CD4-positive, alpha-beta T cell (primary cell): ENCODE measurements at places on chromosomes 5 and 9.

- DNase-seq: no peak
Measured at GRCh38 chr9:121656941-121657470, 5.6 kb downstream of the DAB2IP start.

GRCh38 chr9:131814707-131815106 lies 74.8 kb upstream of the RAPGEF1 start:
- no peak for DNase-seq

GRCh38 chr9:3662671-3663070 lies 136.9 kb upstream of the RFX3 start:
- no peak for DNase-seq

GRCh38 chr5:112339761-112340160 lies 79.3 kb downstream of the EPB41L4A start:
- DNase-seq: no peak

- no peak for DNase-seq
Measured at GRCh38 chr9:38761339-38761738, 41.4 kb upstream of the FAM240B start.

- no peak for DNase-seq
Measured at GRCh38 chr9:118295413-118295812, 591.2 kb downstream of the TLR4 start.

DNA sequence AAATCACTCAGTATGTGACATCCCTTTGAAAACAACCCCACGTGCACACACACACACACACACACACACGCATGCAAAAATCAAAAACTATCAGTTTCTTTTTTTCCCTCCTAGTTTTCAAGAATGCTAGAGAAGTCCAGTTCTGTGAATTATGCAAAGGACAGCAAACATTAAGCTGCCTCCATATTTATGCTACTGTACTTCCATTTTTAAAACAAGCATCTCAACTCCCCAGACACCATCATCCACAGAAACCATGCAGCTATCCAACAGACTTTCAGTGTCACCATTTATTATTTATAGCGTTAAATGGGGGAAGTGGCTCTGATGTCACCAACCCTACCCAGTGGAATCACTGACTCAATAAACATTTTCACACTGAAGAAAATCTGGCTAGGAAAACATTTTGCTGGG lies 1.6 kb downstream of the FBXW11 start:
- no peak for DNase-seq

DNA sequence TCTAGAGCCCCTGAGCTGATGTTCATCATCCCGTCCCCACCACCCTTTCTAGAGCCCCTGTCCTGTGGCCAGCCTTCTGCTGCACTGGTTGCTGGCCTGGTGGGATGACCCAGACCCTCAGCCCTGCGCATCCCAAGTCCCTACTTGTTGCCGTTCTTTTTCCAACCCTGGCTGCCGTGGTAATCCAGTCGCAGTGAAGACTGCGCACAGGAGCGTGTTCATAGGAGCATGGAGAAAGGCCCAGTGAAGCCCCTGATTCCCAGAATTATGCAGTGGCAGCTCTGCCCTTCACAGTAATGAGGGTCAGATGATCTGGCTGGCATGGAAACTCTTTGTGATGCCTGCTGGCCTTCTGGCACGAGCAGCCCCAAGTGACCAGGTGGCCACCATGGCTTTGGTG lies 183.3 kb downstream of the CACNA1B start:
- DNase-seq: no peak

DNA sequence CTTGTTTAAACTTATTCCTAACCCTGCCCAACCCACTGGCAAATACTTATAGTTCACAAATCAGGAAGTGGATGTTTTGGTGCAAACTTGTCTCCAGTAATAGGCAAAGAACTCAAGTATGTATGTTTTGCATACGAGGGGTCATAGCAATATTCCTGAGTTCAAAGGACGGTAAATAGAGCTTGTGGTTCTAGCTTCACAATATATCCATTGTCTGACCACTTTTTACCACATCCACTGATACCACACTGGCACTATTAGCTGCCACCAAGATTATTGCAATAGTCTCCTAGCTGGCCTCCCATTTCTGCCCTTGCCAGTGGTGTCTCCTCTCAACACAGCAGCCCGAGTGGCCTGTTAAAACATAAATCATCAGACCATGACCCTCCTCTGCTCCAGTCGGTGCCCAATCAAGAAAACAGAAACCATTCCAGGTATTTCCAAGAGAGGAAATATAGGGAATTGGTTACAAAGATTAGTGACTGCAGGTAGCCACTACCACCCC lies 17.0 kb downstream of the GRXCR2 start:
- no peak for DNase-seq

DNA sequence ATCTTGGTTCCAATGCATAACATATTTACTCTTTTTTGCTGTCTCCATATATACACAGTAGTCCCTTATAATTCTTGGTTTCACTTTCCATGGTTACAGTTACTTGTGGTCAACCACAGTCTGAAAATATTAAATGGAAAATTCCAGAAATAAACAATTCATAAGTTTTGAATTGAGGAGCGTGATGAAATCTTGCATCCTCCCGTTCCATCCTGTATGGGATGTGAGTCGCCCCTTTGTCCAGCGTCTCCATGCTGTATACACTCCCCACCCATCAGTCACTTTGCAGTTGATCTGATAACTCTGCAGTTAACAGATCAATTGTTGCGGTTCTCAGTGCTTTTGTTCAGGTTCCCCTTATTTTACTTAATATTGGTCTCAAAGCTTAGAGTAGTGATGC lies 11.5 kb upstream of the FAF2 start:
- no peak for DNase-seq

GRCh38 chr5:172760959-172761358 lies 10.0 kb downstream of the DUSP1 start:
- no peak for DNase-seq

DNA sequence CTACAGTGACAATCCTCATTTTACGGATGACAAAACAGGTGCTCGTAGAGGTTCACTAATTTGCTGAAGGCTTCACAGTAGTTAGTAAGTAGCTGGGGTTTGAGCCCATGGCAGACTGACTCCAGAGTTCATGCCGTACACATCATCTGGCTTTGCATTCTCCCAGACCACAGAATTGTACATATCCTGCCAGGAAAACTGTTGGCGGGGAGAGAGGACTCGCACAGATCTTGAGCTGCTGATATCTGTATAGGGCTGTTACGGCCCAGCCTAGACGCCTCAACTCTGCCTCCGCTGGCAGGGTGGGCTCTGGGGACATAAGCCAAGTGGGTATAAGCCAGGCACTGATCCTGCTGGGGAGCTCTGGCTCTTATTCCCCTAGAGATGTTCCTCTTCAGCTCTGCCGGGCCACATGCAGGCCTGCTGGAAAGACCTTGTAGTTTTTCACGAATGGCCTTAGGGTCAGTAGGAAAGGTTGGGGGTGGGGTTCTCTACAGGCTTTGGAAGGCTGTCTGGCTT lies 16.3 kb downstream of the LARP1 start:
- no peak for DNase-seq

- DNase-seq: no peak
Measured at GRCh38 chr5:4625206-4625896, 514.8 kb upstream of the ADAMTS16 start.

- no peak for DNase-seq
Measured at GRCh38 chr5:69090158-69090557, 3.7 kb upstream of the SLC30A5 start.

DNA sequence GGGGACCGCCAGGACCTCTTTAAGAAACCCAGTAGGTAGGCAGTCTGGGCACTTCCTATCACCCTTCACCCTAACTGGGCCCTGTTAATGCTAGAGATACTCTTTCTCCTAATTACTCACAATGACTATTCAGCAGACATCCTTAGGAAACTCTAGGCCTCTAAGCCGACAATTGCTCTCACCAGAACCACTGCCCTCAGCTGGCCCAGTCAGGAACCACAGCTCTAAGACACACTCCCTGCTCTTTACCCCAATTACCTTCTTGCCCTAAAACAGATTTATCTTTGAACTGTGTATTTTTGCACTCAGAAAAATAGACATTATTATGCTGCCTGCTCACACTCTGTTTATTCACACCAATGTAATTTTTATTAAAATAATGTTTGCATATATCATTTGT lies 432.6 kb upstream of the SLC30A5 start:
- no peak for DNase-seq

DNA sequence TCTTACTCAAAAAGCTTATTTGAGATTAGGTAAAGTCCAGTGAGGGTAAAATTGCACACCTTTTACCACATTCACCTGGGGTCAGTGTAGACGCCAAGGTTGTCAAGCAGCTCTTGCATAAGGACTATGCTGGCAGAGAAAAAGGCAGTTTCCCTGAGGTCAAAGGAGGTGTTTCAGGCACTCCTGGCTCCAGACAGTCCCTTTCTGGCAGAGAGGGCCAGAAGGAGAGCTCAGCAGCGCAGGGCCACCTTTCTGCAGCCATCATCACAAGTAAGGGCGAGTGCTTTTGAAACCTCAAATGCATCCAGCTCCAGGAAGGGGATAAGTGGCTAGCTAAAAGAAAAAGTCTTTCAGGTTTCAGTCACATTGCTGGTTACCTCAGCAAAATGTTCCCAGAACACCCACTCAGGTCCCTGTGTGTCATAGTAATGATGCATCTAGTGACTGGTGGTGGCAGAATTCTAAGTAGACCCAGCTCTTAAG lies 16.7 kb upstream of the IL13 start:
- no peak for DNase-seq

DNA sequence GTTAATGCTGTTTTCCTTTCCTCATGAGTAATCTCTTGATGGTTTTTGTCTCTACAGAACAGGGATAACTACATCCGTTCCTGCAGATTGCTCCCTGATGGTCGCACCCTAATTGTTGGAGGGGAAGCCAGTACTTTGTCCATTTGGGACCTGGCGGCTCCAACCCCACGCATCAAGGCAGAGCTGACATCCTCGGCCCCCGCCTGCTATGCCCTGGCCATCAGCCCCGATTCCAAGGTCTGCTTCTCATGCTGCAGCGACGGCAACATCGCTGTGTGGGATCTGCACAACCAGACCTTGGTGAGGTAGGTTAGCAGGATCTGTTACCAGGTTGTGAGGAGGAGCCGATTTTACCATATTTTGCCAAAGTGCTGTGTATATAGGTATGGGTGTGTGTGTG lies 148.2 kb downstream of the TLE4 start:
- DNase-seq: no peak

GRCh38 chr9:92711844-92712243 lies 41.9 kb upstream of the IPPK start:
- DNase-seq: no peak

GRCh38 chr5:79086116-79086515 lies 16.5 kb downstream of the BHMT2 start:
- DNase-seq: no peak

- no peak for DNase-seq
Measured at GRCh38 chr5:33829430-33829829, 62.4 kb downstream of the ADAMTS12 start.

DNA sequence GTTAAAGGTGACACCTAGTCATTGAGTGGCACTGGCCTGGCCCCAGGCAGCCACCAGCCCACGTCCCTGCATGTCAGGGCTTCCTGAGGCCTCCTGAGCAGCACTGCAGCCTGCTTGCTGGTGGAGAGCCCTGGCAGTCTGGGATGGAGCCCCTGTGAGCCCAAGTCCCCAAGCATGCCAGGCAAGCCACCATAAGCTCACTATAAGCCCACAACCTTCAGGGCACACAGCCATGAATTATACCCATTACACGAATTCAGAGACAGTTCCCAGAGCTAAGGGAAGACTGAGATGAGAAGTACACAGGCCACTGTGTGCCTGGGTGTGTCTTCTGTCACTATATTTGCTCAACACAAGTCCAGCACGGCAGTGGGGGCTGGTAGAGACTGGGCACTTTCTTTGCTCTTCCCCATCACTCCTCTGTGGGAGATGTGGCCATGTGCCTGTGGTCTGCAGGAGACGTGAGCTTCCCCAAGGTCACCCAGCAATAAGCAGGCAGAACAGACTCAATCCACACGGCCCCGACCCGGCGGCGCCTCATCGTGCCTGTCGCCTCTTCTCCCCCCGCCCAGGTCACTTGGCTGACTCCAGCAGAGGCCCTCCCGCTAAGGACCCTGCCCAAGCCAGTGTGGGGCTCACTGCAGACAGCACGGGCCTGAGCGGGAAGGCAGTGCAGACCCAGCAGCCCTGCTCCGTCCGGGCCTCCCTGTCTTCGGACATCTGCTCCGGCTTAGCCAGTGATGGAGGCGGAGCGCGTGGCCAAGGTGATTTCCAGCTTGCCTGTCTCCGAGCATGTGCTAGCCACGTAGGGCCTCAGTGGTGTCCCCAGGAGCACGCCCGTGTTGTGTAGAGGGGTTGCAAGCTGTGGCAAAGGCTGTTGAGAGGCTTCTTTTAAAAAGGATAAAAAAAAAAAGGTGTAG lies 114.8 kb downstream of the WNK2 start:
- no peak for DNase-seq

DNA sequence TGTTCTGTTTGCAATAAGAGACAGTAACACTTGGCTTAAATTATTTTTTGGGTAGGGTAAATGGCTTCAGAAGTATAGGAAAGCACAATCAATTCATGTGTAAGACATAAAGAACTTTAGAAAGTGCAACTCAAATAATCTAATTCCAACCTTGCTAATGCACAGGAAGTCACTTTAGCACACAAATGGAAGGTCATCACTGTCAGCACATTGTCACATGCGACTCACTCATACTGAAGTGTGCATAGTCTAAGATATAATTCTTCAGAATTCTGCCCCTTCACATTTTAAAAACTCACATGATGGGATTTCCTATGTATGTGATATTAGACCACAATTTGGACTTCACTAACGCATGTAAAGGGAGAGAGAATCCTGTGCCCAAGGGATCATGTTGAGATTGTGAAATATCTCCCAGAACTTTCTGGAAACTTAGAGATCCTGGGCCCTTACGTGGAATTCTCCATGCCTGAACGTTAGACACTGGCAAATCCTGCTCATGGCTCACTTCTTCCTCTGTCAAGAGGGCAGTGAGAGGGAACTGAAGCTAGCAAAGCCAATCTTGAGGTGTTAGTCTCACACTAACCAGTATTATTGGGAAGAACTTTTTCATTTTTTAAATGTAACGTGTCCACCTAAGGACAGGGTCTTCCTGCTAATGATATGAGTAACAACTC lies 403.2 kb upstream of the PTGER4 start:
- DNase-seq: no peak

- DNase-seq: no peak
Measured at GRCh38 chr9:134069480-134070399, 1.9 kb upstream of the BRD3 start.

DNA sequence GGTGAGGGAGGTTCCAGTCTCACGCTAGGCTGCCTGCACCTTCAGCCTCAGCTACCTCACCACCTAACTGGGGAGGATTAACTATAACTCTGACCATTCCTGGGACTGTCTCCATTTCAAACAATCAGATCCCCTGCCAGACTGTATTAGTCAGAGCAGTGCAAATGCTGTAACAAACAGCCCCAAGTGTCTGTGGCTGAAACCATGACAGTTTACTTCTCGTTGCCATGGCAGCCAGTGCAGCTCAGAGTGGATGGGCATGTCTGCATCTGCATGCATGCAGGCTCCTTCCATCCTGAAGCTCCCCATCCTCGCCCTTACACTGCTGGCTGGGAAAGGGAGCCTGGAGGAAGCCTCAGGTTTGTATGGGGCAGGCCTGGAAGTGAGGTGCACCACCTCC lies 86.7 kb downstream of the KCNIP1 start:
- no peak for DNase-seq
